Activated CD8-positive, alpha-beta memory T cell treated with anti-CD3 and anti-CD28 coated beads, Interleukin-2, amount 10 ng/mL, durations not matched to agents 7 days and 5 days (primary cell): ENCODE measurements at places on chromosomes 7 and 10.

- H3K27me3 ChIP-seq, result no peaks in the 10 kb centered on the region
- H3K36me3 ChIP-seq, result no peaks in the 10 kb centered on the region
- DNase-seq, result no peak
- H3K4me1 ChIP-seq, result peaks cover 5% of the 10 kb centered on the region
- no peak overlapping the region for H3K27ac ChIP-seq
- H3K4me3 ChIP-seq, result no peak overlapping the region
These were observed 31.9 kb upstream of the HPS1 start for GRCh38 chr10:98478430-98479222.

- peaks cover 14% of the 10 kb centered on the region for H3K4me1 ChIP-seq
- H3K27ac ChIP-seq, result no peak overlapping the region
- no peak overlapping the region for H3K4me3 ChIP-seq
- peaks cover 23% of the 10 kb centered on the region for H3K27me3 ChIP-seq
- peak; percentile 37 for DNase-seq
- H3K36me3 ChIP-seq, result no peaks in the 10 kb centered on the region
These were observed 17.3 kb downstream of the CAMK2B start for GRCh38 chr7:44307905-44308595.

GRCh38 chr7:368651-369475 lies 78.9 kb downstream of the FOXL3 start:
- DNase-seq, result no peak
- H3K27ac ChIP-seq, result no peak overlapping the region
- H3K36me3 ChIP-seq, result no peaks in the 10 kb centered on the region
- no peak overlapping the region for H3K4me3 ChIP-seq
- H3K4me1 ChIP-seq, result peaks cover 28% of the 10 kb centered on the region
- peaks cover 7% of the 10 kb centered on the region for H3K27me3 ChIP-seq

DNA sequence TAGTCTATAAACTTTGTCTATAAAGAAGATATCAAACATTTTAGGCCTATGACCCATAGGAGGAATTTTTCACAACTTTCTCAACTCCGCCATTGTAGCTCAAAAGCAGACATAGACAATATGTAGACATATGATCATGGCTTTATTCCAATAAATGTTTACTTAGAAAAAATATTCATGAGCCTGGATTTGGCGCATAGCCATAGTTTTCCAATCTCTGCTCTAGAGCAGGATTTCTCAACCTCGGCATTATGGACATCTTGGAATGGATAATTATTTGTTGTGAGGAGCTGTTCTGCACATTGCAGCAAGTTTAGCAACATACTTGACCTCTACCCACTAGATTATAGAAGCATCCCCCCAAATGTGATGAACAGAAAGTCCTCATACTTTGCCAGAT lies 532.6 kb downstream of the ANKRD7 start:
- H3K36me3 ChIP-seq, result no peaks in the 10 kb centered on the region
- no peak overlapping the region for H3K27ac ChIP-seq
- no peak overlapping the region for H3K4me3 ChIP-seq

DNA sequence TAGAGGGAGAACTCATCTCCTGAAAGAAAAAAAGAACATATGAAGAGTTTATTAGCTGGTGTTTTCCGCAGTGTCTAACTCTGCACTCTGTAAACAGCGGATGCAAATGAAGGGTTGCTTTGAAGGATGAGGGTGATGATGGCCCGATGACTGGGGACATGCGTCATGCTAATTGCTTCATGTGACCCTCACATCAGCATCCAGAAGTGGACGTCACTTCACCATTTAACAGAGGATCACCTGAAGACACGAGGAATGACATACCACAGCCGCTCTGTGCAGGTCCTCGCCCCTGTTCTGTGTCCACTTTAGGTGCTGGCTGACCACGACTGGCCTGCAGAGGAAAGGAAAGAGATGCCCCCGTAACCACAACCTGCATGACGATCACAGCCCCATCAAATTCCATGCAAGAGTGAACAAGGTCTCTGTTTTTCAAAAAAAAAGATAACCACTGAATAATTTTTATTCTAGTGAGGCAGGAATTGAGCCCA lies 82.9 kb downstream of the KLF6 start:
- H3K4me1 ChIP-seq, result no peaks in the 10 kb centered on the region
- H3K27me3 ChIP-seq, result peaks cover 13% of the 10 kb centered on the region
- H3K36me3 ChIP-seq, result no peaks in the 10 kb centered on the region
- no peak for DNase-seq
- no peak overlapping the region for H3K4me3 ChIP-seq
- no peak overlapping the region for H3K27ac ChIP-seq

GRCh38 chr7:135209225-135209834 lies 2.0 kb downstream of the WDR91 start:
- H3K27ac ChIP-seq, result no peak overlapping the region
- no peak overlapping the region for H3K4me3 ChIP-seq
- no peaks in the 10 kb centered on the region for H3K27me3 ChIP-seq
- DNase-seq, result no peak
- H3K36me3 ChIP-seq, result peaks cover 3% of the 10 kb centered on the region

GRCh38 chr10:21285207-21285606 lies 240.3 kb downstream of the SKIDA1 start:
- no peaks in the 10 kb centered on the region for H3K4me1 ChIP-seq
- DNase-seq, result no peak
- H3K27me3 ChIP-seq, result peaks cover under 1% of the 10 kb centered on the region
- H3K4me3 ChIP-seq, result no peak overlapping the region
- no peaks in the 10 kb centered on the region for H3K36me3 ChIP-seq

DNA sequence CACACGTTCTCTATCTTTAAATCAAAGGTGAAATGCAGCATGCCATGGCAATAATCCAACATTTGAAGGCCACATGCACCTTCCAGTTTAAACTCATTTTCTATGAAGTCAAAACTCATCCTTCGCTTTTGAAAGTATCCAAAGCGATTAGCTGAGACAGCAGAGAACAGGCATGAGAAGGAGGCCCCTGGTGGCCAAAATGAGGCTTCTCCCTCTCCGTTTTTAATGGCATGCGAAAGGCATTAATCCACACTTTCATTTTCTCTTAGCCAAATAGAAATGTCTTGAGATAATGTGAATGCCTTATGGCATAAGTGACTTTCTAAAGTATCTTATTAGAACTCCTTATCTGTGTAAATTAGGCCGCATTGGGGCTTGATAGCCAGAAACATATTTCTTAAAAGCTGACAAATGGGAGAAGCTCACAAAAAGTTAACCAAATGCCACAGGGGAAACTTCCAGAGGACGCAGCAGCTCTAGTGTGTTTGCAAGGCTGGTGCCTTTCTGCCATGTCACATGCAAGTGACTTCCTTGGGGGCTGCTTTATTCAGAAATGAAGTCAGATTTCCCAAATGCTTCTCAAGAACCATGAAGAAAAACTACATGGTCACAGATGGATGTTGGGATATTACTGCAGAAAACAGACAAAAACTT lies 1189.6 kb downstream of the SORCS1 start:
- H3K4me3 ChIP-seq, result no peak overlapping the region
- DNase-seq, result no peak
- no peaks in the 10 kb centered on the region for H3K4me1 ChIP-seq
- no peaks in the 10 kb centered on the region for H3K27me3 ChIP-seq

DNA sequence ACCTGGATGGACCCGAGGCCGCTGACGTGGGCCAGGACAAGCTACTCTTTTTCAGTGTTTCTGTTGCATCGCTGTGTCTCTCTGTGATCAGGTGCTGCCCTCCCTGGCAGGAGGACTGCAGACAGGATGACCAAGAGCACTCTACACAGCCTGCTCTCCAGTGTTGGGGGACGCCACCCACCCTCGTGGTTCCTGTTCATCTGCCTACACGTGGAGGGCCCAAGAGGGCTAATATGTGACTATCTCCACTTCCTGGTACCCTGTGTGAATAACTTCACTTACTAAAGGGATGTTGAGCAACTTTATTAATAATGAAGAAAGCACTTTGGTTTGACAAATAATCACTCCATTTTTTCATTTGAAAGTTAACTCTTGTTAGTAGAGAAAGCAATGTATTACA lies 101.3 kb downstream of the EGFR start:
- no peak for DNase-seq
- peaks cover 7% of the 10 kb centered on the region for H3K27me3 ChIP-seq
- H3K4me1 ChIP-seq, result no peaks in the 10 kb centered on the region
- H3K36me3 ChIP-seq, result no peaks in the 10 kb centered on the region
- no peak overlapping the region for H3K27ac ChIP-seq

DNA sequence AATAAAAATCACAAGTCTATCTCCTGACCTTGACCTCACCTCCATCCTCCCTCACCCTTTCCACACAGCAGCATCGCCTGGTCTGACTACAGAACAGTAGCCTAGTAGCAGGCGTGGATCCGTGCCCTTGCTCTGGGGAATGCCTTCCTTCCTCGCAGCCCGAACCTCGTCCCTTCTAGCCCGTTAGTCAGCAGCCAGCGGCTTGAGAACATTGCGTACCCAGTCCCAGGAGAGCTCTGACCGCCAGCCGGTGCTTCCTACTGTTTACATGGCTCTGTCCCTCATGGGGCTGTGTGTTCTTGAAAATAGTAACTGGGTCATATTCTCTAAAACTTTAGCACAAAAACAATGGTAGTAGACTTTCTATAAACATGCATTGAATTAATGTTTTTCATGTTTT lies 682.7 kb upstream of the IGFBP3 start:
- H3K36me3 ChIP-seq, result no peaks in the 10 kb centered on the region
- H3K4me3 ChIP-seq, result no peak overlapping the region
- no peak for DNase-seq
- H3K27me3 ChIP-seq, result no peaks in the 10 kb centered on the region
- H3K27ac ChIP-seq, result no peak overlapping the region

DNA sequence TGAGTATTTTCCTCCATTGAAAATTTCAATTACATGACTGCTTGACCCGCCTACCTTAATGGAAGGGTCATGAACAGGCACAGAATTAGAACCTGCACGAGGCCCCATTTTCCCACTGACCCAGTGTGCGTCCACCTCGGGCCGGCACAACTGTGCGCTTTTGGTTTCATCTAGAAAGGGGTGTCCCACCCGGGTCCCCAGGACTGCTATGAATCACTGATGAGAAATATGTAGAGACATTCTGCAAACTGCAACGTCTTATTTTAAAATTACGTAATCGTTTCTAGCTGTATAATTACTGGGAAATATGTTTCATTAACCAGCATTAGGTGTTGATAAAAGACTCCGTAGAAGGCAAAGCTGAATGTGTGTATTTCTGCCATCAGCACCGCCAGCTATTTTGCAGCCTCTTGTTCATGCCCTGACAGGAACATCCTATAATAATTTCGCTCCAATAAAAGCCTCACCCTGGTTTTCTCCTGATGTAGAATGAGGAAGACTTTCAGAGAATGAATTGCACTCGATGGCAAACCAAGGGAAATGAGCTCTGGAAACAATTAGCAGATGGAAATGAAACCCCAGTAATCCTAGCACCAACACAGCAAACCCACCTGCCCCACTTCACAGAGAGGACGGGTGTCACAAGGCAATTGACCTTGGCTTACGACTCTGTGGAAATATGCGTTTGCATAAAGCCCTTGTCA lies 562.1 kb downstream of the DNAJB6 start:
- H3K27ac ChIP-seq, result no peak overlapping the region
- no peaks in the 10 kb centered on the region for H3K27me3 ChIP-seq
- no peaks in the 10 kb centered on the region for H3K36me3 ChIP-seq

GRCh38 chr10:75159519-75159918 lies 48.1 kb downstream of the SAMD8 start:
- H3K4me1 ChIP-seq, result peaks cover 9% of the 10 kb centered on the region
- no peak for DNase-seq
- H3K36me3 ChIP-seq, result peaks cover 14% of the 10 kb centered on the region

DNA sequence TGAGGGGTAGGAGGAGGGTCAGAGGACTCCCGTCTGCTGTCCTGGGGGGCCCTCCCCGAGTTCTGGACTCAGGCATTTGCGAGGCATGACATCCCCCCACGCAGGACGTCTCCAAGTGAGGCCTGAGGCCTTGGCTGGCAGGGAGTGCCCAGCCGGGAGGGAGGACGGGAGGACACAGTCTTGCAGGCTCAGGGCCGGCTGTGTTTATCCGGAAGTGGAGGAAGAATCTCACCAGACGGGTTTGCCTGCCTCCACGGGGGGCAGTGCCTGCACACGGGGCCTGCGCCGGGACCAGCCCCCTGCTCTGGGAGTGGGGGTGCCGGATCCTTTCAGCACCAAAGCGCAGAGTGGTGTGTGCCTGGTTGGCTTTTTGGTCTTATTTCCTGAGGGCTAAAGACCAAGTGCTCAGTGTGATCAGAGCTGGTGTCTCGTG lies 10.9 kb downstream of the PWWP2B start:
- peaks cover 4% of the 10 kb centered on the region for H3K36me3 ChIP-seq
- peak overlapping the region; percentile 59 for H3K27ac ChIP-seq

DNA sequence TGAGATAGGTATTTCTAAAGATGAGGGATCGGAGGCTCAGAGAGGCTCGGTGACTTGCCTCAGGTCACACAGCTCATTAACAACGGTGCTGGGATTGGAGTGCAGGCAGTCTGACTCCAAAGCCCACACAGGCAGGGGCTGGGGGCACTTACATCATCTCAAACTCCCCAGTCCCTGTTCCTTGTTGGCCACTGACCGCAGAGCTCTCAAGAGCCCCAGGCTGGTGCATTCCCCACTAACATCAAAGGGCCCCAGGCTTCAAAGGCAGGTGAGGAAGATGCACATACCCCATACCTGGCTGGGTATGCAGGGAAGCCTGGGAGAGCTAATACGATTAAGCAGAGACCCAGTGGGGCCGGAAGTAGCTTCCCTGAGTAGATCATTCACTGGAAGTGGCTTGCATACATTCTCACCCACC lies 13.7 kb upstream of the NODAL start:
- no peak overlapping the region for H3K27ac ChIP-seq
- peaks cover 2% of the 10 kb centered on the region for H3K4me1 ChIP-seq
- H3K36me3 ChIP-seq, result no peaks in the 10 kb centered on the region
- no peak for DNase-seq

GRCh38 chr10:48526846-48527505 lies 77.9 kb downstream of the ARHGAP22 start:
- H3K27me3 ChIP-seq, result peaks cover 41% of the 10 kb centered on the region
- H3K36me3 ChIP-seq, result no peaks in the 10 kb centered on the region
- H3K27ac ChIP-seq, result no peak overlapping the region
- H3K4me1 ChIP-seq, result peaks cover 3% of the 10 kb centered on the region
- DNase-seq, result no peak

DNA sequence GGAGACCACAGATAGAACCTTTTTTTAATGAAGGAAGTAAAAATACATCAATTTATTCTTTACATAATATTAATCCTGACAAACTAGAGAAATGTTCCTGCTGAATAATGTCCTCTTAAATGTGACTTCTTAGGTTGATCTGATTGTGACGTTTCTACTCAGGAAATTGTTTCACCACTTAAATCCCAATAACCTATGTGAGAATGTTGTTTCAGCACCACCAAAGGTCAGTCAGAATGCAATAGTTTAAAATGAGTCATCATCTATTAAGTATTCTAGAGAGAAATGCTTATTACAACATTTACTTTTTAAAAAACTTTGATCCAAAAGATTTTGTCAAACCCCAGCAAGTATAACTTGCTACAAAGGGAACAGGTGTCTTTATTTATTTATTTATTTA lies 155.4 kb upstream of the CACNA2D1 start:
- no peak overlapping the region for H3K4me3 ChIP-seq
- no peak for DNase-seq

DNA sequence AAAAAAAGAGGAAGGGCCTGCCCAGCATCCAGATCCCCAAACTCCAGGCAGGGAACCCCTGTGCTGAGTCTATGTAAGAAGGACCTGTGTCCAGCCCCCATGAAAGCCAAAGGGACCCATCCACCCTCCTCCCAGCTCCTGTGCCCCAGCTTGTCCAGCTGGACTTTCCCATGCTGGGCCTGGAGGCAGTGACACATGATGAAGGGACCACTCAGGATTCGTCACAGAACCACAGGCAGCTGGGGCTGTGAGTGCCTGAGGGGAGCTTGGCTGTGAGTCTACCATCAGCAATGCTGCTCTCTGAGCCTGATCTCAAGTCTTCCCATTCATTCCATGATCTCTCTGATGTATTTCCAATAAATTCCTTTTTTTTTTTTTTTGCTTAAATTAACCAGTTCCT lies 36.2 kb upstream of the MNX1 start:
- no peak overlapping the region for H3K27ac ChIP-seq
- no peaks in the 10 kb centered on the region for H3K4me1 ChIP-seq
- no peaks in the 10 kb centered on the region for H3K36me3 ChIP-seq
